ENCODE measurements at places on chromosomes 13 and 19.

DNA sequence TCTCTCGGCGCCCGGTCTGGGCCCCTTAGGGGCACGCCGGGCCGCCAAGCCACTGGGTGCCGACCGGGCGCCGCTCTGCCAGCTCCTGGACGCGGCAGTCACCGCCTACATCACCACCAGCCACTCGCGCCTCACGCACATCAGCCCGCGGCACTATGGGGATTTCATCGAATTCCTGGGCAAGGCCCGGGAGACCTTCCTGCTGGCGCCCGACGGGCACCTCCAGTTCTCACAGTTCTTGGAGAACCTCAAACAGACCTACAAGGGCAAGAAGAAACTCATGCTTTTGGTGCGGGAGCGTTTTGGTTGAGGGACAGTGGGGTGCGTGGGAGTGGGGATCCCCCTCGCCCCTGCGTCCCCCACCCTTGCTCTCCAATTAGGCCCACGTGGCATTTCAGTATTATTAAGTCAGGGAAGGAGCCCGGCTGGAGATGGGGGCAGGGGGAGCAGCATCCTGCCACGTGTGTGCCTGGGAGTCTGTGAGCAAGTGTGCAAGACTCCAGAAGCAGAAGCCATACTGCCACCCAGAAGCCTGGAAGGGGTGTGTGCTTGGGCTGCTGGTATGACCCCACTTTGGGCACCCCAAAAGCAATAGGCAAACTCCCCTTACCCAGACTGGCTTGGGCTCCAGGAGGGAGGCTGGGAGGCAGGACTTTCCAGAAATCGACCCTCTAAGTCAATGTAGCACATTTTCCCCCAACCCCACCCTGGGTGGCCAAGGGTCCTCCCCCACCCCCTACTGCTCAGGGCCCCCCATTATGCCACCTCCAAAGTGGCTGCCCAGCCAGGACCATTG, 35.7 kb downstream of the ZSWIM4 start:
- no peak for DNase-seq

GRCh38 chr19:4062419-4063368, 4.0 kb downstream of the ZBTB7A start:
- no peak for DNase-seq

DNA sequence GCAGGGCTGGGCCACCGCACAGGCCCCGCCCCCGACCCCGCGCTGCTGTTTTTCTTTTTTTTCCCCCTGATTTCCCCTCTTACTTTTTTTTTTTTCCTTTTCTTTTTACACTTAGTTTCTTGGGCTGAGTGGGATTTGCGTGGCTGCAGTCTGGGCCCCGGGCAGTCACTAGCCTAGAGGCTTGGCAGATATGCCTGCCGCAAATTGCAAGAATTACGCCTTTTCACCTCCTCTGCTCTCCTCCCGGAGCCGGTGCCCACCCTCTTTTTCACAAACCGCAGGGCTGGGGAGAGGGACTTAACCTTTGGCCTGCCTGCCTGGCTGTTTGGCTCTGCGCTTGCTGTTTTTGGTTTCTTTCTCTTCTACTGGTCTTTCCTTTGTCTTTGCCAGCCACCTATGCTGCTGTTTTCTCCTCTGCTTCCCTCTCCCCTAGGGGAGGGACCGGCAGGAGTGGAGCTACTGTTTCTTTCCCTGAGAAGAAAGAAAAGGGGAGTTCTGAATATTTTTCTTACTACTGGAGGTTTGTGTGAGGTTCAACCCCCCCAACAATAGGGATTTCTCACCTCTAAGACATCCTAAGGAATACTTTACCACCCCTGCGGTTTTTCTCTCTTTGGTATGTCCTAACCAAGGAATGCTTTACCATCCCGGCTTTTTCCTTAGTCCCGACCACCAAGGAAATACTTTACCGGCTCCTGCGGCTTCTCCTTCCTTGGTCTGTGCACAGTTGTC, 11.0 kb downstream of the ZNF552 start:
- peak; percentile 78 for DNase-seq

DNA sequence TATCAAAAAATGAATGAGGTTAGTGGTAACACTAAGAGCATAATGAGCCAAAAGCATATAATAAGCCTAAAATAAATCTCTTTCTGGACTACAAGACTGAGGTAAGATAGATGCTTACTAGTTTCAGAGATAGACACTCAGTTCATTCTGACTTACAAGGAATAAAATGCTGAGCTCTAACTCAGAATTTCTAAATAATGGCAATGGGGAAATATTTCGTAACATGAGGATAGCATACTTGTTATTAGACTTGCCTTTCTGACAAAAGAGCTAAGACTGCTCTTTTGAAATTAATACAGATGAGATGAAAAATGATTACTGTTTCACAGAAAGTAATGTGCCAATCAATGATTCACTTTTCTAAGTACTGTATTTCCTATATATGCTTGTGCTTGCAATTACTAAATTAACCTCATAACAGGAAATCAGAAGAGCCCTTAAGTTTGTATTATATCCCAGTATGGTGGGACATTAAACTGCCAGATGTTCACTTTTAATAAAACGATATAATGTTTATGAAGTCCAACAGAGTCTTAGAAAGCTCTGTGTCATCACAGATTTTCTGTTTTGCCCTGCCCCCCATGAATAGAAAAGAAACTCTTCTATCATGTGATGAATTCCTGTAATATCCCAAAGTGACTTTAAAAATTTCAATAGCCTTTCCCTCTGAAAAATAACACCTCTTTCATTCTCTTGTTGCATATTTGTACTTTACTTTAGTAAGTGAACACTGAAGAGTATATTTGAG, 2771.0 kb upstream of the PCDH20 start:
- peak; percentile 31 for DNase-seq

DNA sequence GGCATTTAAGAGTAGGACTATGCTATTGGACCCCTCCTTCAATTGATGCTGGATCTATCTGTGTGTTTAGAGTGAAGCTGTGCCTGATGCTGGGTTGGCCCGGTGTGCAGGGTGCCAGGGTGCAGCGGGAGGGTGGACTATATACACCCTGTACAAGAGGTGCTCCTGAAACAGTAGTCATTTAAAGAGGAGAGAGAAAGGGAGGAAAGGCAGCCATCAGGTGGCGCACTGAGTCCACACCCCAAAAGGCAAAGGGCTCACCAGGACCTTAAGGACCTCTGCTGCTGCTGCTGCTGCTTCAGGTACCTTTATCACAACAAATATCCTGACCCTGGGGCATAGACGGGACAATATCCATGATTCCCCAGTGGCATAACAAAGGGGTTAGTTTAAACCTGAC, 39.4 kb downstream of the ZNF136 start:
- no peak for DNase-seq

DNA sequence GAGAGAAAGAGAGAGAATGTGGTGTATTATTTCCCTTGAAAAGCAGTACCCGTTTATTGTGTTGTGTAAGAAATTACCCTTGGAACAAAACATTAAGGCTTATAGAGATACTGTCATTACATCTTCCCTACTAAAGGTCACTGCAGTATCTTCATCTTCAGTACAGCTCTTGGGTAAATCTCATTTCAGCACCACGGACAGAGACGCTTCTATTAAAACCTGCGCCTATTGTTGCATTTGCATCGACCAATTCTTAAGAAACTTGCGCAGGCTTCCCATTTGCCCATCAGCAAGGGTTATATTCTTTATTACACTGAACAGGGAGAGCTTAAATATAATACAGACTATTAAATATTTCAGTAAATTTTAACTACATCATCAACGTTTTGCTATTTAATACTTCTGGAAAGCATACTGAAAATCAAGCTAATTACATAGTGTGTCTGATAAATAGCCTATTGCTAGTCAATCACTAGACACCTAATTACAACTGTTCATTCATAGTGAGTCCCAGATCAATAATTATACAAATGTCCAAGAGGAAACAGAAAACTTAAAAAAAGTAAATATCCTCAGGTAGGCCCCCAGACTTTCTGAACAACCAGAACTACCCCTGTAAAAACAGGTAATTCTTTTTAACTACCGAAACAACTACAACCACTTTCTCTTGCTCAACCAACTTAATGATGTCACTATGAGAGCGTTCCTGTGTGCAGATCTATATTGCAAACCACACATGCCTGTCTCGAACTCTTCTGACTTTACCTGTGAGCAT, 350.6 kb downstream of the LIG4 start:
- DNase-seq, result peak; percentile 83

GRCh38 chr13:87554045-87554444, 117.1 kb upstream of the SLITRK5 start:
- DNase-seq, result no peak

- DNase-seq, result no peak
Measured at GRCh38 chr13:61797397-61797796, 381.7 kb upstream of the PCDH20 start.

GRCh38 chr19:44608391-44608821, 5.0 kb upstream of the IGSF23 start:
- peak; percentile 42 for DNase-seq

GRCh38 chr13:30736461-30737320, 1.3 kb downstream of the ALOX5AP start:
- no peak for DNase-seq

- no peak for DNase-seq
Measured at GRCh38 chr19:50178320-50178719, 15.2 kb upstream of the IZUMO2 start.

- DNase-seq, result no peak
Measured at GRCh38 chr13:99132295-99132835, 68.3 kb upstream of the UBAC2 start.

GRCh38 chr19:54461210-54461609, 2.4 kb downstream of the LENG9 start:
- DNase-seq, result no peak

GRCh38 chr19:57434386-57435061, 601 bp upstream of the ZNF749 start:
- peak; percentile 31 for DNase-seq

DNA sequence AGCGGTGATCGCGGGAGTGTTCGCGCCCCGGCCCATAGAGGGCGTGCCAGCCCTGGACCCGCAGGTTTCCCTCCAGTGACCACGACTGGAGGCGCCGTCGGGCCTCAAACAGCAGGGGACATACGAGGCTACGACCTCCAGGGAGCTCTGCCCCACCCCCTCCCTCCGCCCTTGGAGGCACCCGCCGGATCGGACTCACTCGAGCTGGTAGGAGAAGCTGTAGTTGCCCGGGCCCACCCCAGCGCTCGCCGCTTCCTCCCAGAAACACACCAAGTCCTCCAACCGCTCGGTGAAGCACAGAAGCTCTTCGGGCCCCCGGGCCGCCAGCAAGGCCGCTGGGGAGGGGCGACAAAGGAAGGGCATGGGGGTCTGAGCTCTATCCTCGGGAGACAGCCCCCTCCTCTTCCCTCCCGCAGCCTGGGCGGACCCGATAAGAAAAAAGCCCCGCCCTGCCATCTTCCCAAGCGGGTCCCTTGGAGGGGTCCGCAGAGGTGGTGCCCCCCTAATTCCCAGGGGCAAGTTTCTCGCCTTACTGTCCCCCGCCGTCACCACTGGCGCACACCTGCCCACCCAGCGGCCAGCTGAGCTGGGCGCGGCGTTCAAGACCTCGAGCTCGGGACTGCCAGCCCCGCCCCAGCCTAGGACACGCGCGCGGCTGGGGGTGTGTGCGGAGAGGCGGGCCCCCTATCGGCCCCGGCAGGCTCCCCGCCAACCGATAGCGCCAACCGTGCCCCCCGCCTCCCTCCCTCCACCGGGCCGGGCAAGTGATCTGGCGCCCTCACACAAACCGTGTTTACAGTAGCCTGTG, 1.0 kb downstream of the EPOR start:
- peak; percentile 10 for DNase-seq

DNA sequence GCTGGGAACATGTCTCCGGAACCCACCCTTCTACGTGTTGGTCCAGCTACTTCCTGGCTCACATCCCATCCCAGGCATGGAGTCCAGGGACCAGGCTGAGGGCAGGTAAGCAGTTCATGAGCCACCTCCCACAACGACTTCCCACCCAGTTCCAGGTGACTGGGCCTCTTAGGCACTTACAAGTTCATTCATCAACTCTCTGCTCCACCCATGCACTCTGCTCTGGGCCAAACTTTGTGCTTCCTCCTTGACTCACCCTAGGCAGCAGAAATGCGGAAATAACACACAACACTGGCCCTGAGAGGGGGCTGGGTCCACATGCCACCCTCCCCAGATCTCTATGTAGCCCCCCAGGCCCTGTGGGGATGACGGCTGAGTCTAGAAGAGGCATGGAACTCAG, 20.5 kb downstream of the IQCN start:
- DNase-seq, result no peak

DNA sequence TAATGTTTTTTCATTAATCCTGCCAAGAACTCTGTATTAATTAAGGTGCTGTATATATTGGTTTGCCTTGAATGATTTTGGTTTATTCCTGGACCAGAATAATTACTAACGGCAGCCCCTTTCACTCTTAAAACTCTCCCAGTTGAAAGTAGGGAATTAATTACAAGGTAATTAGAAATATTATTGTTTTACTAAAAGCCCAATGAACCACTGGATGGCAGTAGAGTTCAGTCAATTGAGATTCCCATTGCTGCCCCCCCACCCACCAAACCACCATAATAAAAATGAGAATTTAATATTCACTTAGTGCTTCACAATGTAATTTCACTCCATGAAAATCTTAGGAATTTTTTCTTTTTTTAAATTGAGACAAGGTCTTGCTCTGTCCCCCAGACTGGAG, 13.7 kb downstream of the WBP4 start:
- DNase-seq, result peak; percentile 34

DNA sequence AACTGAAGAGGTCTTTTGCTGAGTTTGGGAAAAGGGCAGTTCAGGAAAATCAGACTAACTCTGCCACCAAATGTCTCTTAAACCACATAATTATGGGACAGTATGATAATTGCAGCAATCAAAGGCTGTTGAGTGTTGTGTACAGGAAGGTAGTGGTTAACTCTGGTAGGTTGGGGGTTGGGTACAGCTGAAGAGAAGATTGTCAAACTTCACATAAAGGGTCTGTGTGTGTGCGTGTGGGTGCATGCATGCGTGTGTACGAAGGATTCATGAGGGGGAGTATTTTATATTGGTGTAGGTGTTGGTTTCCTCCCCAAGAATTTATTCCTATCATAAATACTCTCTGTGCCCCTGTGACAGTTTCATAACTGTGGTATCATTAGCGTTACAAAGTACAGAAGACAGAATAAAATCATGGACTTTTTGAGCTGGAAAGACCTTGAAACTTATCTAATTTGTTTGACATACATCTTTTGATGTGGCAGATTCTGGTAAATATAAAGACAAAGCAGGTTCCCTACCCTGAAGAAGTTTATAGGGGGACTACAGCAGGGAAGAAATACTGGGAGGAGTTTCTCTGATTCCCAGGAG, 94.1 kb downstream of the PCCA start:
- no peak for DNase-seq

- DNase-seq, result peak; percentile 100
Measured at GRCh38 chr19:14117668-14118164, at the start of gene PRKACA. TSS of gene PRKACA (minus strand) at chr19:14117762. CDS start at chr19:14117547, 215 bp downstream.

GRCh38 chr19:10184636-10185035, 10.1 kb downstream of the DNMT1 start:
- DNase-seq, result no peak
